ENCODE measurements at places on chromosomes 3 and 15.

GRCh38 chr3:197450308-197450707 lies 105.5 kb downstream of the BDH1 start:
- DNase-seq = no peak

DNA sequence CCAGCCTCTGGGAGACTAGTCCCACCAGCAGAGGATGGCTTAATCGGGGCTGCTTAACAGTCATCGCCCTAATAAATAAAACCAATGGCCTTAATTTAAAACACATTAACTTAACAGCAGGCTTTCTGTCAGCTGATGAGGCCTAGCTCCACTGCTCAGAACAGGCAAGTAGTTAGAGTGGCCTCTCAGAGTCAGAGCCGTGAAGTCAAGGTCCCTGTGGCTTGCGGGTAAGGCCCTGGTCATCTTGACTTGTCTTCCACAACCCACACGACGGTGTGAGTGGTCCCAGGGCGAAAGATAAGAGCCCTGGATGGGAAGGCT lies 11.8 kb downstream of the XXYLT1 start:
- DNase-seq = no peak

DNA sequence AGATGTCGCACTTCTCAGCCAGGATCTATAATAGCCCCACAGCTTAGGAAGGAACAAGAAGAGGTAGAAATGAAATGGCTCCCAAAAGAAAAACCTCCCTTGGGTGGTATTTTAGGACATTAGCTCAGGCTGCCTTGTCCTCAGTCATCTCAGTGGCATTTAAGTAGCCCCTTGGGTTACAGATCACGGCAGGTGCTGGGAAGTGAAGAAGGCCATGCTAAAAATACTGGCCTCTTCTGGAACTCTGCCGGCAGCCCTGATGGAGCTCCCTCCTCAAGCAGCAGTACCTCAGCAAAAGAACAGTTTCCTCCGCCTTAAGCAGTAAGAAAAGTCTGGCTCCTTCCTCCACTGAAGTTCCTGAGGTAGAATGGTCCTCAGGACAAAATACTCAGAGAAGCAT lies 7.3 kb upstream of the TPM1 start:
- DNase-seq = no peak

- no peak for DNase-seq
Measured at GRCh38 chr3:25259871-25260270, 168.2 kb upstream of the RARB start.

DNA sequence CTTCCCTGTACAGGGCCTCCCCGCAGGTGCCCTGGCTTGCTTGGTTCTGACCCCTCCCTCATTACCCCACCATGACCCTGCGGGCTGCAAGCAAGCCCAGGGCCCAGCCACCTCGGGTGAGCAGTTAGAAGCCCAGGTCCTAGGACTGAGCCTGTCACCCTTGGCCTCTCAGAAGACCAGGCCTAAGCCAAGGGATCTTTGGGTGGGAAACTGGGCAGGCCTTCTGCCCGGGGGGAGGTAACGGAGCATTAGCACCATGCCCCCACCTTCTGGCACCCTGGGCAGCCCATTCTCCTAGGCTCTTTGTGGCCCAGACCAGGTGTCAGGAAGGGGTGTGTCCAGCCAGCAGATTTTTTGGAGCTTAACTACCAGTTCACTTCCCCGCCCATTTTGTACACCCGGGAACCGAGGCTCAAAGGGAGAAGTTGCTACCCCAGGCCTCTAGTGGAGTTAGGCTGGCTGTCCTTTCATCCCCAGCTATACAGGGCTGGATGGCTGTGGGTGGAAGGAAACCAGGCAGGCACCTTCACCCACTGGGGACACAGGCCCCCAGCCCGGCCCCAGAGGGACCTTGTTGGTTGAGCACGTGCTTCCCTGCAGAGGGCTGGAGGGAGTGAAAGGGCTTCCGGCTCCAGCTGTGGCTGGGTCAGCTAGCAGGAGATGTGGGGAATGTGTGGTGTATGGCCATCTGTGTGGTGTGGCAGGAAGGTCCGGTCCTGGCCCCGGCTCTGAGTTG lies 1.4 kb downstream of the CSK start:
- DNase-seq = peak; percentile 73

GRCh38 chr3:129633751-129634481 lies 27.4 kb upstream of the PLXND1 start:
- no peak for DNase-seq

- DNase-seq = no peak
Measured at GRCh38 chr3:160012108-160012507, 23.5 kb downstream of the IL12A start.

- no peak for DNase-seq
Measured at GRCh38 chr3:32592696-32593353, 22.2 kb upstream of the DYNC1LI1 start.

GRCh38 chr3:105866656-105867653 lies 1.9 kb downstream of the CBLB start:
- DNase-seq = no peak

- DNase-seq = no peak
Measured at GRCh38 chr15:72781631-72782030, 1.9 kb downstream of the ADPGK start.

- no peak for DNase-seq
Measured at GRCh38 chr3:188219147-188219546, 65.2 kb downstream of the LPP start.

DNA sequence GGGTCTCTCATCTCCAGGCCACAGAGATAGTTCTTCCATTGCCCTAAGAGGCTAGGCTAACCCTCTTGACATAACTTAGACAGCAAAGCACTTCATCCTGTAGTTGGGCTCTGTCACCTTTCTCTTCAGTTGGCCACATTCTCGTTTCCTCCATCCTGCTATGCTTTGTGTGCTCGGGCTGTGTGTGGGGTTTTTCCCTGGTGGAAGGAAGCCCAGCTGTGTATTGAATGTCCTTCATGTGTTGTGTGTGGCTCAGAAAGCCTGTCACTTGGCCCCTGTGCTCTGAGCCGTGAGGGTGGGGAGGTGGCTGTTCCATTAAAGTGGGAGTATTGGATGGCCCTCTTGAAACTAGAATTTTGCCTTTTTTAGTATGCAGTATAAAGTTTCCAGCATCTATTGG lies 8.8 kb upstream of the EXOG start:
- no peak for DNase-seq

GRCh38 chr3:54421943-54422342 lies 299.6 kb downstream of the CACNA2D3 start:
- DNase-seq = no peak

GRCh38 chr3:139121513-139122220 lies 77.0 kb upstream of the PRR23C start:
- no peak for DNase-seq

GRCh38 chr3:162122405-162122804 lies 625.8 kb downstream of the OTOL1 start:
- DNase-seq = no peak

DNA sequence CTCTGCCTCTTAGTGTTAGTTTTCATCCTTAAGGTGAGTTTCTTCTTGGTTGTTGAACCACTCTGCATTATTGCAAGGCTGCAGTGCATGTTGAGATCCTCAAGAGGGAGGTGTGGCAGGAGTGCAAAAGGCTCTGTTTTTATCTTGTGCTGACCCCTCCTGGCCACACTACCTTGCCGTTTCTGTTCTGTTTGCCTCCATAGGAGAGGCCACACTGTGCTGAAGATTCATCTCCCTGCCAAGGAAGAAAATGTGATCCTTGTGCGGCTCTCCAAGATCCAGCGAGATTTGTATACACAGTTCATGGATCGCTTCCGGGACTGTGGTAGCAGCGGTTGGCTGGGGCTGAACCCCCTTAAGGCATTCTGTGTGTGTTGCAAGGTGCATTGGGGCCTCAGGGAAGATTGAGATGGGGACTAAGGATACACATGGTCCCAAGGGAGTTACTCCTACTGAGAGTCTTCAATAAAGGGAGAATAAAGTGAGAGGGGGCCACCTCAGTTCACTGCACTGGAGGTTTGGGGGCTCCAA lies 33.0 kb upstream of the TEX264 start:
- DNase-seq = no peak

DNA sequence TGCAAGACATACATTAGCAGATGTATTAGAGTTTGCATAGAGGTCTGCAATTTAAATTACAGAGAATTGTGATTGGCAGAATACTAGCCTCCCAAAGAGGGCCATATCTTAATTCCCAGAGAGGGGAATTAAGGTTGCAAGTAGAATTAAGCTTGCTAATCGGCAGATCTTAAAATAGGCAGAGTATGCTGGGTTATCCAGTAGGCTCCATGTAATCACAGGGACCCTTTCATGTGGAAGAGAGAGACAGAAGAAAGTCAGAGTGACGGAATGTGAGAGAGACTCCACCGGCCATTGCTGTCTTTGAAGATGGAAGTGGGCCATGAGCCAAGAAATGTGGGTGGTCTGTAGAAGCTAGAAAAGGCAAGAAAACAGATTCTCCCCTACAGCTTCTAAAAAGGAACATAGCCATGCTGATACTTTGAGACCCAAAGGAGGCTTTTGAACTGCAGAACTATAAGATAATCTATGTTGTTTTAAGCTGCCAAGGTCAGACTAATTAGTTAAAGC lies 38.8 kb downstream of the IMPG2 start:
- DNase-seq = no peak

- no peak for DNase-seq
Measured at GRCh38 chr15:33310481-33311311, at the start of gene RYR3. TSS of gene RYR3 (plus strand) at chr15:33310967. CDS start at chr15:33311046, 79 bp downstream.

GRCh38 chr3:141452773-141453172 lies 34.1 kb upstream of the RASA2 start:
- DNase-seq = no peak

DNA sequence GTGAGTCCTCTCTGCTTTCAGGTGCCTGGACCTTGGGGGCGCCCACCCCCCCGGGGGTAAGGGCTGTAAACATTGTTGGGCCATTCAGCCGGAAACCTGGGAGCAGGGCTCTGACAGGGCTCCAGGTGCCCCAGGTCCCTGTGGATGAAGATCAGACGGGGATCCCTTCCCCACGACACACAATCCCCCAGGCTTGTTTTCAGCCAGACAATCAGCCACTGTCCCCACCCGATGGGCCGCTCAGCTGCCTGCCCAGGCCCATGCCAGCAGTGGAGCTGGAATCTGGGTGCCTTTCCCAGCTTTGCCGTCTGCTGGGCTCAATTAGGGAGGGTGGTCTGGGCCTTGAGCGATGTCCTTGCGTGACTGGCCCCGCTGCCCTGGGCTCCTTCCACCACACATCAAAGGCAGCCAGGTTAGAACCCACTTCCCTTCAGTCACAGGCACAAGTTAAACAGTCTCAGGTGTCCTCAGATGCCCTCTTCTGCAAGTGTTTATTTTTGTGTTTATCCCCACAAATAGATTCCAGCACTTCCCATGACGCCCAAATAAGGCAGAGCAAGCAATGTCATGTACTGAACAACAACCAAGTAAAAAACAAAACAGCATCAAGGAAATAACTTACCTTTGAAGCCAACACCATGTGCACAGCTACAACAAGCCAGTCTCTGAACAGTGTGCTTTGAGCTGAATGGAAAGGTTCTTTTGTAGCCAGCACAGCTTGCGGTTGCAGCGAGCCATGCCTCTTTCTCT lies 77.0 kb upstream of the ALDH1A3 start:
- DNase-seq = no peak

DNA sequence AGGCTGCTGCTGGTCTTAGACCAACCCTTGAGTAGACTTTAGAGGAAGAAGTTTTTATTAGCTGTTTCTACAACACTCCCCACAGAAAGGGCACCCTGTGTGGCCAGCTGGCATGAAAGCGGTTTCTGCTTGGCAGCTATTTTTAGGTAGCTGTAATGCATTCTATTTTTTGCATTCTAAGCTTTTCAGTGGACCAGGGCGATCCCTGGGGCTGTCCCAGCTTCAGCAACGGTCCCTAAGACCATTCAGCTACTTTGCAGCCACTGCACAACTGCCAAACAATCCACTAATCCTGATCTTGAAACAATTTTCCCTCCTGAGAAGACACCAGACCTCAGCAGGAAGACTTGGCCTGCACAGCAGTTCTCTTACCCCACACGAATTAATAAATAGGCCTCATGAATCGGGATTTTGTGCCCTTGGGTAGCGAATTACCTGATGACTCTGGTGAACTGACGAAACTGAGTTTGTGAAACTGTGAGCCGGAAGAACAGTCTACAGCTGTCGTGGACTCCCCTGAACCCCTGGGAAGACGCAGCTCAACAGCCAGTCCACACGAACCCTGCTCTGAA lies 14.6 kb upstream of the TFRC start:
- no peak for DNase-seq

DNA sequence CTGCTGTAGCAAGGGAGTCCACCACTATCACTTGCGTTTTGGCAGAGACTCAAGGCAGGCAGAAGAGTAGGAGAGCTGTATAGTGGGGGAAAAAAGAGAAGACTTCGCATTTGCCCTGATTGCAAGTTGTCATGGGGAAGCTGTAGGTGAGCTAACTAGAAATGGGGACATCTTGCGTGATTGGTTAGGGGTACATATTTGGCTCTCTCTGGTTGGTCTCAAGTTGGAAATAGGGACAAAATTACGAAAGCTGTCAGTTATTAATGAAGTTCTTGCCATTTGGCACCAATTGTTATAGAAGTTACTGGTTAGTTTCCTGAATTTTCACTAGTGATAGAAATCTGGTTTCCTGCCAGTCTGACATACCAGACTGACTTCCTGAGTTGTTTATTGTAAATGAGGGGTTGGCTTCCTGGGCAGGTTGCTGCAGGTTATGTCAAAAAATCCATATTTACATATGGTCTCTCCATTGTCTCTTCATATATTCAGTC lies 8.2 kb upstream of the SENP7 start:
- no peak for DNase-seq

DNA sequence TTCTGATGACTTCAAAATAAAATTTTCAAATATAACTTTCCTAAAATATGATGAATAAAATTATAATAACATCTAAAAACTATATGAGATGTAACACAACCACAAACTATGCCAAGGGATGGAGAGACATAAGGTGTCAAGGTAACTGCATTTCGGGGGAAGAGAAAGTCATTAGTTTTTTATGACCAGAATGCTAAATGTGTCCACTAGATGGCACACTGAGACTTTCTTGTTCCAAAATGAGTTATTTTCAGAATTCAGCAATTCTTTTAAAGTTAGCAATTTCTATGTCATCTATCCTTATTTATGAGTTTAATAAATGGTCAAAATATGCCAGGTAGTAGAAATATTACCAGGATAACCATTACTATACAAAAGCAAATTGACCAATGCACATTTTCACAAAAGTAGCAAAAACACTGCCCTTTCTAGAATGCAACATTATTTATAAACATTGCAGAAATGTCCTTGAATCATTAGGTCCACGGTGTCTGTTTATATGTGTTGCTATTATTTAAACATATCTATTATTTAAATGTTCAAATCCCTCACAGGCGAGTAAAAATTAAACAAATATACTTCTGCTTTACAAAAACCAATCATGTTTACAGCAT lies 374.2 kb downstream of the PLCL2 start:
- DNase-seq = no peak

GRCh38 chr15:52368402-52368801 lies 72.8 kb upstream of the MYO5C start:
- no peak for DNase-seq

GRCh38 chr3:129104498-129105079 lies 17.0 kb downstream of the RAB43 start:
- DNase-seq = no peak

- DNase-seq = no peak
Measured at GRCh38 chr15:89364741-89365450, 30.3 kb upstream of the POLG start.
